ENCODE measurements at places on chromosomes 6 and 20.

- no peak for DNase-seq
These were observed 3.2 kb upstream of the EEF1A2 start for GRCh38 chr20:63501818-63502670.

GRCh38 chr20:8389381-8390036, 257.4 kb downstream of the PLCB1 start:
- peak; percentile 67 for DNase-seq

DNA sequence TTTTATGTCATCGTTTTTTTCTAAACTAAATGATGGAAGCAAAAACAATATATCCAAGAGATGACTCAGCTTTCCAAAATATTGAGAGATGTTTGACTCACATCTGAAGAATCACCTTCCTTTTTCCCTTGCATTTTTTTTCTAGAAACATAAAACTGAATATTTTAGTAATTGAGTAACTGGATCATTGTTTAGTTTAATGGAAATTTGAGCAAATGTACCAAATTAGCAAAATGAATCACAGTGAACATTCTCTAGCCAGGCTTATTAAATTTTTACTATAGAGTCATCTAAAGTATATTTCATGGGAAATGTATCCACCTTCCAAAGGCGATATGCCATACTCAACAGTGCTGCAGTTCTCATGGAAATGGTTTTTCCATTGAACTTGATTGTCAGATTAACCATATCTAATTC, 145.5 kb downstream of the TENT5A start:
- no peak for DNase-seq

- peak; percentile 29 for DNase-seq
These were observed 31.4 kb upstream of the SEC63 start for GRCh38 chr6:107989166-107990094.

- no peak for DNase-seq
These were observed 24.5 kb downstream of the TSPYL4 start for GRCh38 chr6:116229287-116229913.

GRCh38 chr6:36979347-36979742, 6.7 kb downstream of the MTCH1 start:
- no peak for DNase-seq

DNA sequence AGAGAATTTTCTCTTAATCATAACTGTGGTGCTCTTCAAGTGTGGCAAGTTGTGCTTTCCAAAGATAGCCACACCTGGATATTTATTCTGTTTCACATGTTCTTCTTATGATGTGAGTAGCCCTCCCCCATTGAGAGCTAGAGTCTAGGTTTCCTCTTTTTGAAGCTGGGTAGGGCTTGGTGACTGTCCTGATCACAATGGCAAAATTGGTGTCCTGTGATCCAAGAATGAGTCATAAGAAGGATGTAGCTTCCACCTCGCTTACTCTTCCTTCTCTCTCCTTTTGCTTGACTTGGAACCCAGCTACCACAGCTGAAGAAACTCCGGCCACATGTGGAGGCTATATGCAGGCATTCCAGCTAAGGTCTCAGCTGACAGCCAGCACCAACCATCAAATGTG, 7.4 kb upstream of the IGF2R start:
- peak; percentile 45 for DNase-seq

DNA sequence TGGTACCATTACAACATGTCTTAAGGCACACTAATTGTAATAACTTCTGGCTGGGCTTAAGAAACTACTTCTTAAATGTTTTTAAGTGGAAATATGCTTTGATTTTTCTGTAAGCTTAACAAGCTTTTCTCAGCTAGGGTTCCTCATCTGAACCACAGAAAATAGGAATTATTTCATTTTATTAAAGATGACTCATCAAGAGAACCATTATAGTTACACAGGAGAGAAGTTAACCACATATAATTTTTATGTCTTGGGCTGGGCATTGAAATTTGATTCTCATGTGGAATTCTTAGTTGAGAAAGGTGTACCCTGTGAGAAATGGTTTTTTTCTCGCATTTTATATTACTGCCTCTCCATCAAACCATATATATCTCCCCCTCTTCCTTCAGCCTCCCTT, 75.1 kb downstream of the QKI start:
- no peak for DNase-seq

DNA sequence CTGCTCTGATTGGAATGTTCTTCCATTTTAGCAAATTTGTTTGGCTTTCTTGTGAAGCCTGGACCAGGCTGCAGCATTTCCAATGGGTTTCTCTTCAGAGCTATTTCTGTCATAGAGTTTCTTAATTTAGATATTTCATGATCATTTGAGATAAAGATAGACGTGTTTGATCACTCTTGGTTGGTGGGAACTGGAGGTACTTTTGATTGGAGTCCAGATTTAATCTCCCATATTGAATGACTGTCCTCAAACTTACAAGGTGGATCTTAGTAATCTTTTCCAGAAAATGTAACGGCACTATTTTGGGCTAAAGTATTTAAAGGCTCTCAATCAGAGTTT, 29.2 kb downstream of the RNF144B start:
- DNase-seq, result no peak

DNA sequence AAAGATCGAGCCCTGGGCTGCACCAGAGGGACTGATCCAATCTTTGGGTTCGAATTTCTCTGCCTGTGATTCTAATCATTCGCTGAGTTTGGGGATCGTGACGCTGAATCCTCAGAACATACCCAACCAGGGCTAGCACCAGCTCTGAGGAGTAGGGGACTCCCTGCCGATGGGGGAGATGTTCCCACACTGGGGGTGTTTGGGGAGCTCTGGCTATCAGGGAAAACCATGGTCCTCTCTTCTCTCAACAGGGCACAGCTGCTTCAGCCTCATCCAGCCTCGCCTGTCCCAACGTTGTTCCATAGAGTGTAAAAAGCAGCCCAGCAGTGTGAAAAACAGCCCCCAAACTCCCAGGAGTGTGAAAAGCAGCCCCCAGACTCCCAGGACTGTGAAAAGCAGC, 136.6 kb downstream of the ANKRD60 start:
- no peak for DNase-seq

DNA sequence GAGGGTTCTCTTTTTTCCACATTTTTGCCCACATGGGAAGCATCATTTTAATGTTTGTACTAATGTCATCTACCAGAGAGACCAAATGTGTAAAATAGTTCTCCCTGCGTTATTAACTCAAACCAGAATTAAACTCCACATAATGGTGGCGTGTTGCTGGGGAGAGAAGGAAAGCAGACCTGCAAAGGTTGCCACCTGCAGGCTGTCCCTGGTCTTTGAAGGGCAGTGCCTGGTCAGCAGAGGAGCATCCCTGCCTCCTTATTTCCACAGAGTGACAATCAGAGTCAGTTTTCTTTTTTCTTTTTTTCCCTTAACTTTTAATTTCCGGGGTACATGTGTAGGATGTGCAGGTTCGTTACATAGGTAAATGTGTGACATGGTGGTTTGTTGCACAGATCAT, 214.5 kb downstream of the TBX18 start:
- DNase-seq, result no peak

DNA sequence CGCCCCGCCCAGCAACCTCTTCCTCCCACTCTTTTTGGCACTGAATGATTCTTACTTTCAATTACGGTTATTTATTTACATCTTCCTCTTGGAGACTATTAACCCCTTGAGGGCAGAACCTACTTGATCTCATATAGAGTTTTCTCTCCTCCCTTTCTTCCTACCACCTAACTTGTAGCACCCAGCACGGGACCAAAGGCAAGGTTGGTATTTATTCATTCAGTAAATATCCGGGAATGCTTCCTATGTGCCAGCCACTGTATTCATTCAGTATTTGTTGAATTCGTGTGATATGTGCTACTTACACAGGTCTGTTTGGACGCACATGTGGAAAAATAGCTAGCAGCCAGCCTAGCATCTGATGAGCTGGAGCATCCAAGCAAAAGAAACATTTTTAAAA, 1.3 kb upstream of the CNKSR3 start:
- peak; percentile 82 for DNase-seq

- no peak for DNase-seq
These were observed 61.5 kb downstream of the FRK start for GRCh38 chr6:115999235-115999634.

- DNase-seq, result no peak
These were observed 38.7 kb downstream of the DACT2 start for GRCh38 chr6:168280899-168281245.

- peak; percentile 68 for DNase-seq
These were observed 15.2 kb downstream of the ZBP1 start for GRCh38 chr20:57605045-57605444.

GRCh38 chr20:13765299-13765698, 19.4 kb downstream of the ESF1 start:
- no peak for DNase-seq

DNA sequence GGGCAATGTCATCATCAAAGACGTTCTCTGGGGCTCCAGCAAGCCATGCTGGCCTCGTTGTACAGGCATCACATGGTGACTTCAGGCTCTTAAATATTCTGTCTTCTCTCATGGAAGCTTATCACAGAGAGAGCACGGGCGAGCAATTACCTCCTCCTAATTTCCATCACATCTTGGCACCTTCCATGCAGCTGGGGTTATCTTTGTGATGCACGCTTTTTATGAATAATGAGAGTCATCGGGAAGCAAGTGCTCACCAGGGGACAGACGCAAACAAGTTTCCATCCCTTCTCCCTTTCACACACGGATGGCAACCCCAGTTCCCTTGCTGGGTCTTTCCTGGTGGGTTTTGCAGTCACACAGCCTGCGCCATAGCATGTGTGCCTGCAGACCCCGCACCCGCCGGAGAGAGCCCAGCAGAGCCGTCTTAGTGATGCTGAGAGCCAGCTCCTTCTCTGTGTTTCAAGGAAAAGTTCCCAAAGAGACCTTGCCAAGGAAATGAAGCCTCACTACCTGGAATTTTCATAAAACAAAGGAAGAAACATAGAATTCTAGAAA, 116.3 kb upstream of the AFDN start:
- DNase-seq, result no peak

GRCh38 chr6:117497237-117497636, 14.8 kb downstream of the DCBLD1 start:
- DNase-seq, result peak; percentile 25

DNA sequence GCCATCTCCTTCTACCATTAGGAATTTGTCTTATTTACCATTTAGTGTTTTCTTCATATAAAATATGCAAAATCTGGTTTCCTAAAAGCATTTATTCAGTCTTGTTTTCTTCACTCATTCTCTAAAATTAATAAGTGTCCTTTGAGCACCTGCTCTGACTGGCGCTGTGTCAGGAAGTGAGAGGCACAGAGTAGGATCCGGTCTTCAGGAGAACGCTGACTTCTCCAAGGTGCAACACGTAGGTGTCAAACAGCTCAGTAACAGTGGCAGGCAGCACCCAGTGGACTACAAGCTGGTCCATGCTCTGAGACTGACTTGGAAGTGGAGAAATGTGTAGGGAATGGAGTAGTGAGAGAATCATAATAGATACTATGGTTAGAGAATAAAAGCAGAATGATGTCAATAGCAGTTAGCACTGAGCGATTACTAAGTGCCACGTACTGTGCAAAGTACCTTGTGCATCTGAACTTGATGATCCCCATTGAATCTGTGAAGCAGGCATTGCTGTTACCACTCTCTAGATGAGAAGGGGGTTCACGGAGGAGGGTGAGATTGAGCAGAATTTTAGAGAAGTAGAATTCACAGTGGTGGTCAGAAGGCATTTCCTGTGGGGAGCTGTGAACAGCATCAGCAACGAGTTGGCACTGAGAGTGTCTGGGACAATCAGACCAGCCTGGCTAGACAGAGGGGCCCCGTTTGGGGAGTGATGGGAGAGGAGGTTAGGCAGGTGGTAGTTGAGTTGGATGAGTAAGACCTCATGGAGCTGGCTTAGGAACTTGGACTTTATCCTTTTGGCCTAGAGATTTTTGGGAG, 569.8 kb downstream of the QKI start:
- no peak for DNase-seq

DNA sequence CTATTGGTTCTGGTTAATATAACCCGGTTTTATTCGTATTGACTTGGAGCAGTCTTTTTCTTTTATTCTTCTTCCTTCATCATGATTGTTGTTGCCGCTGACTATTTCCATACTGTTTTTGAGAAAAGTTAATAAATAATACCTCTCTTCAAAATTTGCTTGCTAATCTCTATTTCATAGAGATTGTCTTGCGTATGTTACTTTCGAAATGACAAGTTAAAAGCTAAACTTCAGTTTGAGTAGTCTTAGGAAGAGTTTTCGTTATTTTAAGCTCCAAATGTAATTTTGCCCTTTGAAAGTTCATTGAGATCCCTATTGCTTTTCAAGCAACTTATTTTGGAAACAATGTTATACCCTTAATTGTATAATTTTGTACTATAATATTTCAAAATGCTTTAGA, 36.4 kb downstream of the DCBLD1 start:
- DNase-seq, result no peak

GRCh38 chr6:99736302-99736701, 129.7 kb downstream of the PRDM13 start:
- peak; percentile 53 for DNase-seq

DNA sequence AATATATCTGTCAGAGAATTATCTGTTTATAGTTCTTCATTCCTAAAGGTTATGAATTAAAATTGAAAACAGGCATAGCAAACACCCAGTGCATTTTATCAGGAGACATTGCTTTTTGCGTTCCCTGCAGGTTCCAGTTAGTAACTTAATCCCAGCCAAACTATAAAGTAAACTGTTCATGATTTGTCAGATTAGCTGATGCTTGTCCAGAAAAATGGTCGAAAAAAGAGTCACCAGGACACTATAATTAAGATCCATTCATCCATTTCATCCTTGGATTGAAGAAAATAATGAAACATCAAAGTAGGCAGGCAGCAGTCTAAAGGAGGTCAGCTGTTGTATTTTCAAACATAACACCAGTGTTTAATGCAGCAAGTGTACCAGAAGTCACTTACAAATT, 75.9 kb downstream of the EPHA7 start:
- DNase-seq, result no peak

GRCh38 chr20:49567421-49568277, at the start of gene PTGIS:
TSS of gene PTGIS (minus strand) at chr20:49568137. CDS start at chr20:49568116, 21 bp downstream.
- no peak for DNase-seq

GRCh38 chr6:14440215-14440910, 322.8 kb downstream of the CD83 start:
- DNase-seq, result no peak

- no peak for DNase-seq
These were observed 135.1 kb upstream of the ENPP5 start for GRCh38 chr6:46305833-46306232.

DNA sequence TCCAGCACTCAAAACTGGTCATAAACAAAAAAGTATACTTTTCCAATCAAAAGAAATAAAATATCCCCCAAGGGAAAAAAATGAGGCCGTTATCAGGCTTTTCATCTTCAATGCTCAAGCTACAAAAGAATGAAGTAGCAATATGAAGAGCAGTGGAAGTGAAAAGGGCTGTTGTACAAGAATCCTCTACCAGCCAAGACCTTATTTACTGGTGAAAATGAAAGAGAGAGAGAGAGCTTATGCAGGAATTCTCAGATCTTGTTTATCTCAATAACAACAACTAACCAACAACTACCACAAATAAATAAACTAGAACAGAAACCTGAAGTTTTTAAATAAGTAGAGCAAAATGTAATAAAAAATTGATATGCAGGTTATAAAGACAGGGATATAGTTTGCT, 400.6 kb downstream of the HDGFL1 start:
- no peak for DNase-seq

DNA sequence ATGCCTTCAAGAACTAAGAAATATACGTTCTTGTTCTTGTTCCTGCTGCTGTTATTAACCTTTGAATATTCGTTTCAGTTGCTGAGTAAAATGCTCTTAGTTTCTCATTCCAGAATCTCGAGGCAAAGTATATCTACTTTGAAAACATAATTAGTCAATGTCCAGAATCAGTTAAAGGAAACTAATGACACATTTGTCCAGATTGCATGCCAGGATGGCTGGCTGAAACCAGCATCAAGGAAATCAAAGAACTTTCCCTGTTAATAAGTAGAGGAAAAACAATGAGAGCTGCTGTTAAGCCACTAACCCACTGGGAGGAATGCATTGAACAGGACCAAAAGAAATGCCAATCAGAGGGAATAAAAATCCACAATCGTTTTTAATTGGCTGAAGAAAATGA, 196.9 kb downstream of the ALDH8A1 start:
- no peak for DNase-seq
